Activated CD8-positive, alpha-beta memory T cell treated with anti-CD3 and anti-CD28 coated beads, Interleukin-2, amount 10 ng/mL, durations not matched to agents 7 days and 5 days (primary cell): ENCODE measurements at places on chromosomes 2 and 18. TPM values are rescaled to one million over a fixed set of nuclear protein-coding genes. Genes with fewer than 3 reads are reported as not detected.
A peak's percentile ranks its signal among the peaks of the same experiment; 100 is the strongest.

DNA sequence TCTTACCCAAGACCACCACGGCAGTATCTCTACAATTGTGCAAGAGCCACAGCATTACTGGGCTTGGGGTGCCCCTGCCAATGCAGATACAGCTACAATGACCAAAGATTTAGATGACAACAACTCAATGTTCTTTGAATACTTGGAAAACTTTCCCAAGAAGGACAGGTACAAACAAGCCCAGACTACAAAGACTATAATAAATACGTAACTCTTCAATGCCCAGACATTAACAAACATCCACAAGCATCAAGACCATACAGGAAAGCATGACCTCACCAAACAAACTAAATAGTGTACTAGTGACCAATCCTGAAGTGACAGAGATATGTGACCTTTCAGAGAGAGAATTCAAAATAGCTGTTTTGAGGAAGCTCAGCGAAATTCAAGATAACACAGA lies 62.8 kb downstream of the ICA1L start:
- H3K4me3 ChIP-seq: no peak overlapping the region
- peaks cover 20% of the 10 kb centered on the region for H3K36me3 ChIP-seq
- DNase-seq: no peak
- no peak overlapping the region for H3K27ac ChIP-seq
- no peaks in the 10 kb centered on the region for H3K4me1 ChIP-seq

GRCh38 chr2:27264753-27265535 lies 2.1 kb upstream of the SLC30A3 start:
- peak overlapping the region; percentile 19 for H3K4me3 ChIP-seq
- peaks cover 22% of the 10 kb centered on the region for H3K4me1 ChIP-seq
- H3K27ac ChIP-seq: no peak overlapping the region
- peak; percentile 57 for DNase-seq
- H3K27me3 ChIP-seq: peaks cover 45% of the 10 kb centered on the region
- H3K36me3 ChIP-seq: no peaks in the 10 kb centered on the region

- H3K36me3 ChIP-seq: no peaks in the 10 kb centered on the region
- H3K27me3 ChIP-seq: no peaks in the 10 kb centered on the region
- H3K27ac ChIP-seq: no peak overlapping the region
- H3K4me3 ChIP-seq: no peak overlapping the region
- no peaks in the 10 kb centered on the region for H3K4me1 ChIP-seq
Observed at GRCh38 chr18:7622721-7623120, 55.6 kb downstream of the PTPRM start.

- H3K27me3 ChIP-seq: no peaks in the 10 kb centered on the region
- H3K4me1 ChIP-seq: no peaks in the 10 kb centered on the region
- H3K36me3 ChIP-seq: no peaks in the 10 kb centered on the region
Observed at GRCh38 chr2:21812766-21813165, 689.0 kb downstream of the TDRD15 start.

GRCh38 chr2:127569666-127570065 lies 34.2 kb downstream of the MYO7B start:
- H3K27ac ChIP-seq: no peak overlapping the region
- H3K4me1 ChIP-seq: peaks cover 2% of the 10 kb centered on the region
- H3K36me3 ChIP-seq: no peaks in the 10 kb centered on the region
- H3K4me3 ChIP-seq: no peak overlapping the region
- peaks cover 83% of the 10 kb centered on the region for H3K27me3 ChIP-seq

GRCh38 chr18:71045331-71046065 lies 756.7 kb downstream of the SOCS6 start:
- no peak overlapping the region for H3K4me3 ChIP-seq
- no peaks in the 10 kb centered on the region for H3K27me3 ChIP-seq
- DNase-seq: no peak

ROCK2 gene
- 22.3 TPM for total RNA-seq

DNA sequence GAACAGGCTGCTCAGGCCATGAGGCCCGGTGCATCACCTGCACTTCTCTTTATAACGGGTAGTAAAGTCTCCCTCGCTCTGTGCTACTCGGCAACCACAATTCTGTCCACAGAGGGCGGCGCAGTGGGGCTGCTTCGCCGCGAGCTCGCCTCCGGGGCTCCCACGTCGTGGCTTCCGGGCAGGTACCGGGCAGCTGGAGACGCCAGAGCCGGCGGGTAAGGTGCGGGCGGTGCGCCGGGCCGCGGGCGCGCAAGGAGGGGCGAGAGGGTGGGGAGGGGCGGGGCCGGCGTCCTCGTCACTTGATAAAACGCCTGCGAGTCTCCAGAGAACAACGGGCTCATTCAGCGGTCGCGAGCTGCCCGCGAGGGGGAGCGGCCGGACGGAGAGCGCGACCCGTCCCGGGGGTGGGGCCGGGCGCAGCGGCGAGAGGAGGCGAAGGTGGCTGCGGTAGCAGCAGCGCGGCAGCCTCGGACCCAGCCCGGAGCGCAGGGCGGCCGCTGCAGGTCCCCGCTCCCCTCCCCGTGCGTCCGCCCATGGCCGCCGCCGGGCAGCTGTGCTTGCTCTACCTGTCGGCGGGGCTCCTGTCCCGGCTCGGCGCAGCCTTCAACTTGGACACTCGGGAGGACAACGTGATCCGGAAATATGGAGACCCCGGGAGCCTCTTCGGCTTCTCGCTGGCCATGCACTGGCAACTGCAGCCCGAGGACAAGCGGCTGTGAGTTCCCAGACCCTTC lies at the start of gene ITGA6:
Gene ITGA6 (plus strand): TSS at position 331 of the 734 bp plus-strand sequence.
- no peaks in the 10 kb centered on the region for H3K36me3 ChIP-seq
- H3K4me1 ChIP-seq: peaks cover 15% of the 10 kb centered on the region
- H3K27ac ChIP-seq: no peak within 1 kb of the TSS
- H3K4me3 ChIP-seq: peak within 1 kb of the TSS; percentile 68

CEP192 gene
- total RNA-seq: 36.6 TPM

IDH1 gene
- total RNA-seq: 45.6 TPM

GRCh38 chr2:11774600-11774999 lies 28.2 kb downstream of the LPIN1 start:
- H3K4me1 ChIP-seq: peaks cover 59% of the 10 kb centered on the region
- no peaks in the 10 kb centered on the region for H3K27me3 ChIP-seq
- no peak overlapping the region for H3K4me3 ChIP-seq

- peaks cover 66% of the 10 kb centered on the region for H3K36me3 ChIP-seq
- H3K27me3 ChIP-seq: no peaks in the 10 kb centered on the region
- H3K27ac ChIP-seq: no peak overlapping the region
- no peak overlapping the region for H3K4me3 ChIP-seq
- DNase-seq: no peak
Observed at GRCh38 chr2:206031950-206032567, 53.9 kb downstream of the INO80D start.

- H3K27me3 ChIP-seq: peaks cover 27% of the 10 kb centered on the region
- H3K4me1 ChIP-seq: no peaks in the 10 kb centered on the region
- H3K27ac ChIP-seq: no peak overlapping the region
- no peak for DNase-seq
Observed at GRCh38 chr2:200624658-200625057, 38.8 kb downstream of the AOX1 start.

GRCh38 chr2:80338794-80339193 lies 34.2 kb upstream of the LRRTM1 start:
- H3K27me3 ChIP-seq: no peaks in the 10 kb centered on the region
- no peaks in the 10 kb centered on the region for H3K36me3 ChIP-seq
- no peak overlapping the region for H3K4me3 ChIP-seq
- H3K4me1 ChIP-seq: no peaks in the 10 kb centered on the region

ASB18 gene
- not detected for total RNA-seq

DNA sequence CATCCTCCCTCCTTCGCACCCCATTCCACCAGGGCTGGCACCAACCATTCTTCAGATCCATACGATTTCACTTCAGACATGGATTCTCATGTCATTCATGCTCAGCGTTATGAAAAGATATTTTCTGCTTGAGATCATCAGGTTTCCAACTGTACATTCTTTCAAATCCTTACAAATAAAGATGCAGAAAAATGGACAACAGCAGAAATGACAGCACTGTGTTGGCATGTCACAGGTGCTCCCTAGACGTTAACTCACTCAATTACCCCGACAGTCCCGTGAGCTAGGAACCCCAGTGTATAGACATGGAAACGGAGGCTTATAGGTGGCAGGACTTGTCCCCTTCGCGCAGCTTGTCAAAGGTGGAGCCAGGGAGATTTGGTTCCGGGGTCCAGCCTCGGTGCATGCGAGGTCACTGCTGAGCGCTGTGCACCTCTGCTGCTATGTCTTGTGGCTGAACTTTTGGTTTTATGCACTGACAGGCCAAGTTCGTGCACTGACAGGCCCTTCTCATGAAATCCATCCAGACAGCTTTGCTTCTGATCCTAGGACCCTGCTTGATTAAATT lies 17.7 kb downstream of the FHL2 start:
- no peak for DNase-seq
- H3K27ac ChIP-seq: no peak overlapping the region
- H3K4me1 ChIP-seq: no peaks in the 10 kb centered on the region
- no peaks in the 10 kb centered on the region for H3K27me3 ChIP-seq
- H3K36me3 ChIP-seq: no peaks in the 10 kb centered on the region

OR6B2 gene
- total RNA-seq: not detected

HOXD3 gene
- not detected for total RNA-seq

DNA sequence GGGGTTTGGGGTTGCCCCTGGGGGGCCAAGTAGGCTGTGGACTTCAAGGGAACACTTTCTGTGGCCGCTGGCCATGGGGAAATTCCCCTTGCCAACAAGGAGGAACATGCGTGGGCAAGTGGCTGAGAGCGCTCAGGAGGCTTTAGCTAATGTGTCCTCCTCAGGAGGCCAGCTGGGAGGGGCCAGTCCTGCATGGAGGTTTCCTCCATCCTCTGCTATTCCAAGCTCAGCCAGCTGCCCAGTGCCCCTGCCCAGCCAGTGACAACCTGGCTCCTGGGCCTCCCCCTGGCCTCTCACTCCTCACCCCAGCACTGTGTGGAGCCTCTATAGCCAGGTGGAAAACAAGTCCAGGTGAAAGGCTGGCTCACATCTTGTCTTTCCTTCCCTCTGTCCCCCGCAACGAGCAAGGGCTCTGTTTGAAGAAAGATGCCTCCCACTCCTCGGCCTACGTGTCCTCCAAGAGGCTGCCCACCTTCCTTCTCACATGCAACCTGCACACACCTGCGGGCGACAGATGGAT lies 64.4 kb upstream of the DAPL1 start:
- H3K36me3 ChIP-seq: no peaks in the 10 kb centered on the region
- no peak overlapping the region for H3K27ac ChIP-seq
- peaks cover 8% of the 10 kb centered on the region for H3K27me3 ChIP-seq

ANKRD62 gene
- not detected for total RNA-seq

ATAD2B gene
- 18.2 TPM for total RNA-seq

FAM228B gene
- total RNA-seq: 5.4 TPM

DNA sequence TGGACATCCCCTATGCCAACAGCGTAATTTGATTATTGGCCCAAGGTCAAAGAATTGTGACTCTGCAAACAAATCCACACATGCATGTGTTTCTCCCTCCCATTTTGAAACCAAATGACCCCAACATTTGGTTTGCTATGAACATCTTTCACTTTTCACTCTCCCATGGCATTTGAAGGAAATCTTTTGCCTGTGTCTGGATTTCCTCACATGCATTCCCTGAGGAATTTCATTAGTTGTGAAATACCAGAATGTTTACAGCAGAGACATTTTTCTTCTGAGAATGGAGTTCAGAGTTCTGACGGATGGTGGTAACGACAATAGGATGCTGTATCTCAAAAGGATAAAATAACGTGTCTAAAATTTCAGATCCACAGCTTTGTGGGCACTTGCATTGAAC lies 60.3 kb upstream of the LMAN1 start:
- H3K4me3 ChIP-seq: no peak overlapping the region
- H3K27ac ChIP-seq: no peak overlapping the region
- H3K36me3 ChIP-seq: no peaks in the 10 kb centered on the region

CYP27C1 gene
- not detected for total RNA-seq

- H3K36me3 ChIP-seq: peaks cover 4% of the 10 kb centered on the region
- peak overlapping the region; percentile 97 for H3K4me3 ChIP-seq
- peaks cover 17% of the 10 kb centered on the region for H3K27me3 ChIP-seq
Observed at GRCh38 chr18:13137670-13138419, 80.7 kb upstream of the LDLRAD4 start.

GRCh38 chr2:221753401-221753800 lies 181.3 kb upstream of the EPHA4 start:
- H3K36me3 ChIP-seq: no peaks in the 10 kb centered on the region
- H3K27ac ChIP-seq: no peak overlapping the region
- H3K4me1 ChIP-seq: no peaks in the 10 kb centered on the region
- H3K27me3 ChIP-seq: no peaks in the 10 kb centered on the region

IL18R1 gene
- total RNA-seq: 25.9 TPM

- DNase-seq: no peak
- H3K4me3 ChIP-seq: no peak overlapping the region
- peaks cover 3% of the 10 kb centered on the region for H3K27me3 ChIP-seq
- H3K27ac ChIP-seq: no peak overlapping the region
Observed at GRCh38 chr2:215493376-215493775, 57.5 kb upstream of the FN1 start.

GRCh38 chr2:1925928-1926327 lies 181.6 kb upstream of the PXDN start:
- no peaks in the 10 kb centered on the region for H3K36me3 ChIP-seq
- H3K4me3 ChIP-seq: no peak overlapping the region
- no peak for DNase-seq

GRCh38 chr2:36562240-36562639 lies 35.7 kb downstream of the FEZ2 start:
- DNase-seq: no peak
- no peaks in the 10 kb centered on the region for H3K27me3 ChIP-seq
- H3K4me3 ChIP-seq: no peak overlapping the region
- peaks cover 7% of the 10 kb centered on the region for H3K36me3 ChIP-seq

GRCh38 chr18:36675542-36675941 lies 153.3 kb downstream of the TPGS2 start:
- no peak overlapping the region for H3K4me3 ChIP-seq
- H3K27ac ChIP-seq: no peak overlapping the region
- no peaks in the 10 kb centered on the region for H3K4me1 ChIP-seq
- H3K27me3 ChIP-seq: peaks cover 18% of the 10 kb centered on the region
- no peaks in the 10 kb centered on the region for H3K36me3 ChIP-seq

DNA sequence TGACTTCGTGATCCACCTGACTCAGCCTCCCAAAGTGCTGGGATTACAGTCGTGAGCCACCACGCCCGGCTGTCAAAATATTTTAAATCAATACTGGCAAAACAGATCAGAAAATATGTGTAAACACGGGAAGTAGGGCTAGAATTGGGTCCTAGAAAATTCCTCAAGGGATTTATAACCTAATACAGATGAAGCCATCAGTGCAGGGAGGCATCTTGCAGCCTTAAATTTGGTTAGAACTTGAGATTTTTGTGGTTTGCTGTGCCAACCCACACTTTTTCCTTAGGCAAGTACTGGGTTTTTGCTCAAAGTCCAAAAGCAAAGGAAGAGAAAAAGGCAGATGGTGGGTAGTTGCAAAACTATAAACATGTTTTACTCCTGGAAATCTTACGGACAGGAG lies 33.7 kb upstream of the NFE2L2 start:
- no peak overlapping the region for H3K27ac ChIP-seq
- no peak overlapping the region for H3K4me3 ChIP-seq
- no peak for DNase-seq
- peaks cover 2% of the 10 kb centered on the region for H3K36me3 ChIP-seq
- no peaks in the 10 kb centered on the region for H3K27me3 ChIP-seq

CREG2 gene
- total RNA-seq: not detected

DNA sequence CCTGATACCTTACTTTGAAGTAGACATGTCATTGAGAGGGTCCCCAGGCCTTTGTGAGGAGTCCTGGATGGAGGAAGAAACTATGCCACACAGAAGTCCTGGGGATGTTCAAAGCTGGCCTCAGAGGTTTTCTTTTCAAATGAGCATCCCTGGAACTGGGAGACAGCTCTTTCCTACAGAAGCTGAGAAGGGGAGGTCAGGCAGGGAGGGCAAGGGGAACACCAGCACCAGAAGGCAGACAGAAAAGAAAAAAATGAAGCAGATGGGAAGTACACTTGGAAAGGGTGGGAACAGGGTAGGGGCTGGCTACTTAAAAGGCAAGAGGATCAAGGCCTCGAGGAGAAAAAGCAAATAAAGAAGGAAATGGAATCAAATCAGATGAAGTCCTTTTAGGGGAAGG lies 120.0 kb downstream of the FMNL2 start:
- DNase-seq: no peak
- peaks cover 11% of the 10 kb centered on the region for H3K27me3 ChIP-seq
- no peaks in the 10 kb centered on the region for H3K36me3 ChIP-seq
- H3K4me3 ChIP-seq: no peak overlapping the region
